ENCODE measurements at places on chromosomes 4 and X.
A peak's percentile ranks its signal among the peaks of the same experiment; 100 is the strongest.

- no peak for DNase-seq
These were observed 142.8 kb upstream of the RAI2 start for GRCh38 chrX:18003876-18004275.

GRCh38 chr4:186934841-186935443 lies 211.3 kb upstream of the FAT1 start:
- no peak for DNase-seq

DNA sequence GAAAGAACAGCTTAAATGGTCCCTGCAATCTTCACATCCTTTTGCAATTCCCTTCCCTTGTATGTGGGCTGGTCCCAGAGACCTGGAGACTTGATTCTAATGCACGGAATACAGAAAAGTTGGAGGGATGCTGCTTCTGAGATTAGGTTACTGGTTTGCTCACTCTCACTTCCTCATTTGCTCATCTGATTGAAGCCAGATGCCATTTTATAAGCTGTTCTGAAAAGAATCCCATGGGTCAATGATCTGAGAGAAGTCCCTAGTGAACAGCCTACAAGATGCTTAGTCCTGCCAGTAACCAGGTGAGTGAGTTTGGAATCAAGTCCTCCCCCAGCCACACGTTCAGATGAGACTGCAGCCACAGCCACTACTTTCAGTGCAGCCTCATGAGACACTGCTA lies 35.9 kb downstream of the MAGEA1 start:
- no peak for DNase-seq

DNA sequence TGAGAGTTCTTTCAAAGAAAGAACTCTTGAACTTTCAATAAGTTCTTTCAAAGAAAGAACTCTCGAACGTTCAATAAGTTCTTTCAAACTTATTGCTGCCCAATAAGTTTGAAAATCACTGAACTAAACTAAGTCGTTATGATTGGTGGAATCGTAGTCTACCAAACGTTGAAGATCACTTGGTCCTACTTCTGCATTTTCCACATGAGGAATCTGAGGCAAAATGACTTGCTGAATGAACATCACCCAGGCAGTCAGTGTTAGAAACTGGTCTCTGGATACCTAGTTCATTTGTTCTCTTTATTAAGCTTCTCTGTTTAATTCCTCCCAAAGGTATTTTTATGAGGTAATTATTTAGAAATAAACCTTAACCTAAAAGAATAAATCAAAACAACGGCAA lies 7.1 kb upstream of the CNOT6L start:
- DNase-seq = no peak

DNA sequence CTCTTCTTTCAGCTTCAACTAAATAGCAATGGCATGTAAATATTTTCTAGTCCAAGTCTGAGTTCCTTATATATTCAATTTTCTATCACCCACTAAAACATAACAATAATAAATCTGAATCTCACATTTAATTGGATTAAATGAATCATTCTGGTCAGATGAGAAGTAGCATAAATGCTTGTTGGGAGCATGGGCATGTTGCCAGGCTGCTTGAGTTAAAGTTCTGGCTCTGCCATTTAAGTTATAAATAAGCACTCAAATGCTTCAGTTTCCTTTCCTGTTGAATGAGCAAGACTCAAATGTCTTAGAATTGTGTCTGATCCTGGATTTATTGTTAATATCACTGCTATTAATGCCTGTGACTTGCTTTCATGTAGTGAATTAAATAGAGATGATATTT lies 496.3 kb downstream of the STPG2 start:
- peak; percentile 4 for DNase-seq

GRCh38 chr4:20787940-20788665 lies 87.8 kb downstream of the PACRGL start:
- no peak for DNase-seq

DNA sequence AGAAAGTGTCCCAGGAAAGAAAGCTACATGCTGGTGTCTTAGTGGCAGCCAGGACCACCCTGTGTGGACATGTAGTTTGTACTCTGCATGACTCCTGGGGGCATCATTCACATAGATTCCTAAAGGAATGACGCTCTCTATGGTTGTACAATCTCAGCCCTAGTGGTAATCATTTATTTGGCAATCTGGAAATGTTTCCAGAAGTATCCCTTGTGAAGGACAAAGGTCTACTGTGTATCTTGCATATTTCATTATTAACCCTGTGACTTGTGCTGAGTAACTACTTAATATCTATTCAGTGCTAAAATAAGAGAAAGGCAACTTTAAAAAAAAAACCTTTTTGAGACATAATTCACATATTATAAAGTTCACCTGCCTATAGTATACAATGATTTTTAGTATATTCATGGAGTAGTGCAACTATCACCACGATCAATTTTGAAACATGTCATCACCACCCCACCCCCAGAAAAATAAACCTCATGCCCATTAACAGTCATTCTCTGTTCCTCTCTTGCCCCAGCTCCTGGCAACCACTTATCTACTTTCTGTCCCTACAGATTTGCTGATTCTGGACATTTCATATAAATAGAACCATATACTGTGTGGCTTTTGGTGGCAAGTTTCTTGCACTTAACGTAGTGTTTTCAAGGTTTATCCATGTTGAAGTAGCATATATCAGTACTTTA lies 51.7 kb downstream of the SHROOM3 start:
- DNase-seq = no peak

- no peak for DNase-seq
These were observed 6.9 kb downstream of the MRFAP1L1 start for GRCh38 chr4:6702761-6703160.

GRCh38 chr4:134463771-134464170 lies 262.2 kb upstream of the PABPC4L start:
- no peak for DNase-seq

DNA sequence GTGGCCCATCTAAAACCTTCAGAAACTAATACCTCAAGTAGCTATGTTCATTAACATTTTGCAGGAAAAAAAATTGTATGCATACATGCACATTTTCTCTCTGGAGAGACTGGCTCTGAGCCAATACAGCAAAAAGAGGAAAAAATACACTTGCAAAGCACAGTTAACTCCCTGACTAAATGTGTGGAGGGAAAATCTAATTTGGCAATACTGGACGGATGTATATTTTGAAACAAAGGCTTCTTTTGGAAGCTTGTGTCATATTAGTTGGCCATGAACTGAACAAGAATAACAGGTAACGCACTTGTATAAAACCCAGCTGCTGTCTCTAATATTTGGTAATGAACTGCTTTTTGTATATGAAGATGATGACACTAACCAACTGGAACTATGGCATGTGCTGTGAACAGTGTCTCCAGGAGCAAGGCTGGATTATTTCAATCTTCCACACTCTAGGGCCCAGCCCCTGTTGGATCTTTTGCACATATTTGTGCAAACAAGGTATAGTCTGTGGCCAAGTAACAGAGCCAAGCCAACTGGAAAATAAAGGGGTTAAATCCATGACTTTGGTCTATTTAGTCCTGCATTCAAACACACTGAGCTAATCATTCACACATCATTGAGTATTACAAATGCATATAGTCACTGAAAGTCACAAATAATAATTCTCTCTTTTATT lies 67.9 kb upstream of the NRK start:
- DNase-seq = no peak

DNA sequence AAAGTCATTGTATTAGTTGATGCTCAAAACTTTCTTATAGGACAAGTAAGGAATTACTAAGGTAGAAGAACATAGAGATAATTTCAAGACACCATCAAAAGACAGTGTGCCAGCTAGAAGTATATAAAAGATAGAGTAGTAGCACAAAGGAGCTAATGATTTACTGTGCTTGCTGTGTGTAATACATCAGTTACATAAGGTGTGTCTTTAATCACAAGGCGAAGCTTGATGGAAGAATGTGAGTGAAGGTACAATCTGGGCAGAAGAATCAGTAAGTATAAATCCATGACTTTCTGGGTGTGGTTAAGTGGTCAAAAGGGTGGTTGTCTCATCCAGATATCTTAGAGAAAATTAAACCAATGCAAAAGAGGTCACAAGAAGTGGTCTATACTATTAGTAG lies 95.1 kb upstream of the BOD1L1 start:
- DNase-seq = no peak

- no peak for DNase-seq
These were observed 22.6 kb downstream of the ZNF280C start for GRCh38 chrX:130246084-130246483.

- DNase-seq = no peak
These were observed 45.6 kb upstream of the CCSER1 start for GRCh38 chr4:90081432-90082144.

DNA sequence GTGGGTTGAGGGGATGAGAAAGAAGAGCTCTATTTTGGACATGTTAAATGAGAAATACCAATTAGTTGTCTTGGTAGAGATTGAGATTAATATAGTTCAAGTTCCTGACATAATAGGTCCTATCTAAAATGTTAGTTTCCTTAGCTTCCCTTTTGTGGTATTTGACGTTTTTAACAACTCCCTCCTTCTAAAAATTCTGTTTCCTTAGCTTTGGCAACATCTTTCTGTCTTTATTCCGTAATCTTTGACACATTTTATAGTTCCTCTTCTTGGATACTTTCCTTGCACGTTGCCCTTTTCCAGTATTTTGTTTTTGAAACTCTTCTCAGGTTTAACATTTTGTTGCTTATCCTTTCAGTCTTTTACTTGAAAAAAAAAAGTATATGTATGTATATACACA lies 36.9 kb downstream of the LAMTOR3 start:
- DNase-seq = no peak

DNA sequence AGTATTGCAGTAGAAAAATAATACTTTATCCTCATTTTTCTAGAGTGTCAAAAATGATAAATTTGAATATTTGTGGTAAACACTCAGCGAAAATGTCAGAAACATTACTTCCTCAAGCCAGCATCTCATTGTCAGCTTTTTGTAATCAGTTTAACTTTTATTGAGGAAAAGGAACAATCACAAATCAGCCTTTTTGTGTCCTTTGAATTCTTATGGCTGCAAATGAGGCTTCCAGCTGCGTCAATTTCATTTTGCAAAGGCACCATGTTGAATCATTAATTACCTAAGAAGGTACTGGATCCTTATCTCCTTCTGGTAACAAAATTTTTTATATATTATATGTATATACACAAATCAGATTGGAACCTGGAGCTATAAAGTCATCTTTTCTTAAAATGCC lies 442.6 kb upstream of the CPEB2 start:
- DNase-seq = no peak

DNA sequence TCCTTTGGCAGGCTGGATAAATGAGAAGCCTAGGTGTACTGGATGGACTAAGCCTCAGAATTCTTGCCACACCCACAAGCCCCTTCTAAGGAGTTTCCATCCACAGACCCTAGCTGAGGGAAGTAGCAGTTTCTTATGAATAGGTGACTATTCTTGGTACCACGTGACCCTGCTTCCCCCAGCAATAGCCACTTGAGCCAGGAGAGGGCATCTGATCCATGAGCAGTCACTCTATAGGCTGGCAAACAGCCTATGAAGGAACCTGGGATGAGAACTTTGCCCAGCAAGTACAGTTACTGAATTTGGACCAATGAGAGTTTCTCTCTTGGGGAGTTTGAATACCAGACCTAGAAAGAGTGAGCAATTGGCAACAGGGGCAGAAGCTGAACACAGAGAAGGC lies 84.0 kb downstream of the RTL9 start:
- no peak for DNase-seq

DNA sequence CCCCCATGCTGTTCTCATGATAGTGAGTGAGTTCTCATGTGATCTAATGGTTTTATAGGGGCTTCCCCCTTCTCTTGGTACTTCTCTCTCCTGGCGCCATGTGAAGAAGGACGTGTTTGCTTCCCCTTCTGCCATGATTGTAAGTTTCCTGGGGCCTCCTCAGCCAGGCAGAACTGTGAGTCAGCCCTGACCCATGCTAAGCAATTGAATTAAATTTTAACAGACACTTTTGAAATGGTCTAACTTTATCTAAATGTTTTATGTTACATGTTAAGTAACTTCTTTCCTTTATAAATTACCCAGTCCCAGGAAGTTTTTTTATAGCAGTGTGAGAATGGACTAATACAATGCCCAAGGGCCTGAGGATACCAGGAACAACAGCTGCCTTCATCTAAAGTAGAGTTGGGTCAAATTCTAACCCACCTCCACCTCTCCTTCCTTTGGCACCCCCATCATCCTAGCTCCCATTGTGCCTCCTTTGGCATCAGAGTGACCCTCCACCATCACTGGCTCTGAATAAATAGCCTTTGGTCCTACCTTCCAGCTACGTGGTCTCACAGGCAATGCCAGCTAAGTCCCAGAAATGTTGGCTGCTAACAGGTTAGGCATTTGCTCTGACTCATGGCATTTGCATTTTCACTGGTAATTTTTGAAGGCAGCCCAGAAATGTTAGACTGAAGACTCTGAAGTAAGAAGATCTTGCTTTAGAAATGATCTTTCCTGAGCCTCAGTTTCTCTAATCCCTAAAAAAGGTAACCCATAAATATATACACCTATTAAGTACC lies 182.1 kb downstream of the MOSPD2 start:
- DNase-seq = no peak

DNA sequence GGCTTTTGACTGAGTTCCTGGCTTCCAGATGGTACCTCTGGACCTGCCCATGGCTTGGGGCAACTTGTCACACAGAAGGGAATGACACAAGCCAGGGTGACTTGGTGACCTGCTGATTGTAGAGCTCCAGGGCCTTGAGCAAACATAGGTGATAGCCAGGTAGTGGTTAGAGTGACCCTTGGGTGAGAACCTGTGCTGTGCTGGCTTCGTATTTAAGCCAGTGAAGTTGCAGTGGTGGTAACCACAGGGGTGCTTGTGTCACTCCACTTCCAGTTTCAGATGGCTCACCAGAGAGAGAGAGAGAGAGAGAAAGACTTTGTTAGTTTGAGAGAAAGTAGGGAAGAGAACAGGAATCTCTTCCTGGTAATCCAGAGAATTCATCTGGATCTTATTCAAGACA lies 471.6 kb downstream of the ZIC3 start:
- DNase-seq = no peak

DNA sequence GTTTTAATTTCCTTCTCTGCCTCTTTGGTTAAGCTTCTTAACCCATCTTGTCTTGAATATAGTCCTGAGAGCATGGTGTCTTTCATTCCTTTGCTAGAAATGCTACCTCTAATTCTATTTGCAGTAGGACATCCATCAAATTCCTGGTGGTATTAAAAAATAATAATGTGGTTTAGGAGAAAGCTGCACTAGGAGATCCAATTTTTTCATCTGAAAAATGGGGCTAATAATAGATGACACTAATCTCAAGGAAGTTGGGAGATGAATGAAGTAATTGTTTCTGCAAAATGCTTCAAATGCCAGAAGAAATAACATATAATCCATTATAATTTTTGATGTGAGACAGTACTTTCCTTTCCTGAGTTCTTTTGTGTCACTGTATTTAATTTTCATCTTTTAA lies 194.9 kb downstream of the PACRGL start:
- DNase-seq = no peak

DNA sequence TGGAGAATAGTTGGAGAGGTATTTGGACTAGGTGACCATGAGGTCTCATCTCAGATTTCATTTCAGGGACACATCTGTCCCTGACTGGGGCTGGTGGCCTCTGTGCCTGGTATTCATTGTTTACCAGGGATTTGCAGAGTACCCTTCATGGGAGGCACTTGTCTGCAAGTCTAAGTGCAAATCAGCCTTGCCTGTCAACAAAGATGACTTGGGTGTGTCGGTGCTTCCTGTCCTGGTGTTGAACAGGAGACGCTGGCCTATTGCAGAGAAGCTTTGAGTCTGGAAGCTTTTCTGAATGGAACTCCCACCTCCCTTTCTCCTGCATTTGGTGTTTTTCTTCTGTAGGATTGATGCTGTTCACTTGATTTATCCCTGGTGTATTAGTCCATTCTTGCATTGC lies 104.1 kb downstream of the TNIP2 start:
- DNase-seq = no peak

Data from fibroblast of the conjunctiva (primary cell).